Hair follicle dermal papilla cell (primary cell): ENCODE measurements at places on chromosomes 4 and X. TPM values are rescaled to one million over a fixed set of nuclear protein-coding genes. Genes with fewer than 3 reads are reported as not detected.

The TRAPPC2 gene
- total RNA-seq, result 25.3 and 28.8 TPM in 2 replicates

The MAGEB17 gene
- total RNA-seq, result 0.32 TPM in 1 of 2 replicates, not detected in the other

The NHS gene
- 8.9 and 11.0 TPM in 2 replicates for total RNA-seq

The INTU gene
- total RNA-seq, result 10.9 and 13.1 TPM in 2 replicates

The TNMD gene
- 3.4 and 4.7 TPM in 2 replicates for total RNA-seq

The NCAPG gene
- total RNA-seq, result 3.6 and 5.4 TPM in 2 replicates

The MAGEE1 gene
- total RNA-seq, result 2.9 TPM in 2 replicates

The MORC4 gene
- 36.2 and 41.2 TPM in 2 replicates for total RNA-seq
